Pancreas (tissue), 10 donors: ENCODE measurements at places on chromosomes 2 and 18. TPM values are rescaled to one million over a fixed set of nuclear protein-coding genes. Genes with fewer than 3 reads are reported as not detected.
A peak's percentile ranks its signal among the peaks of the same experiment; 100 is the strongest.

Gene TUBA3E
- total RNA-seq, result not detected

Gene GPC1
- 16.2 TPM for total RNA-seq

- no peak for DNase-seq
These were observed 28.3 kb upstream of the KLHL29 start for GRCh38 chr2:23356711-23357110.

GRCh38 chr18:25298853-25299274 is 53.1 kb downstream of the ZNF521 start:
- DNase-seq, result no peak

DNA sequence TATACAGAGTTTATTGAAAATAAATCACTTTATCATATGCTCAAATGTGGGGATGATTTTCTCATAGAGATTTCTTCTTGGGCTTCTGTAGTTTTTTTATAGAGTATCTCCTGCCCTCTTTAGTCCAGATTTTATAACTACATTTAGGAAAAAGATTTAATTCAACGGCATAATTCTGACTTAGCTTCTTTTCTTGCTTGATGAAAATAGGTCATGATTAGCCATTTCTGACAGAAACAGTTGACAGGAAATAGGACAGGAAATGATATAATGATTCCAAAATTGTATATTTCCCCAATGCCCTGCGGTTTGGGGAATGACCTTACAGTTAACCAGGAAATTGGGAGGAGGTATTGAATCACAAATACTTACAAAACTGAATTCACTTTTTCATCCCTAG is 1531.9 kb upstream of the ACVR2A start:
- no peak for DNase-seq

DNA sequence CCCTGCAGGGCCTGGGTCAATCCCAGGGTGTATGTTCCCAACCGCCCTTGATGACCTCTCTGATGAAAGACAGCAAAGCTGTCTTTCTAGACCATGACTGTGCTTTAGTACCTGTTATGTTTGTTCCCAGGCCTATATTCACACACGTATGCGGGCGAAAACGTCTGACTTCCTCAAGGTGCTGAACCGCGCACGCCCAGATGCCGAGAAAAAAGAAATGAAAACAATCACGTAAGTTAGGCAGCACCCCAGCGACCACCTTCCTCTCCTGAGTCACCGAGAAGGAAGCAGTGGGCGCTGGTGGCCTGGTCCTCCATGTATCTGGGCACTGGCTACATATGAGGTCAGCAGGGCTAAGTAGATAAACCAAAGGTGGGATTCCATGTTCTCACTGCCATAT is 11.1 kb upstream of the GPBAR1 start:
- no peak for DNase-seq

GRCh38 chr2:1671916-1672315 is 72.4 kb downstream of the PXDN start:
- DNase-seq, result no peak

DNA sequence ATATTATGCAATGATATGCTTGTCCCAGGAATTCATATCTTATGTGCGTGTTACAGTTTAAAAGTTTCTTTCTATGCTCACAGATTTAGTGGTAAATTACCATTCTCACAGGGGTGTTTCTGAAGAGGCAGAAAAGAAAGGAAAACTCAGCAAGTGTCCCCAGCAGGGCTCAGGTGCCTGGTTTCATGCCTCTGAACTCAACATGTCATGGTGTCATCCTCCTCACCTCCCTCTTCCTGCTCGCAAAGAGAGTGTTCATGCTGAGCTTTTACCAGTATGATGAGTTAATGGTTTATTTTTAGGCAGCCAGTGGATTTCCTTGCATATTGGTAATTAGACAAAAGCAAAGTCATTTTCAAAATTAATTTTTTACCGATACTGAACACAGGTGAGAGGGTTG is 492.9 kb upstream of the ZEB2 start:
- no peak for DNase-seq

Gene SNED1
- total RNA-seq, result 8.8 TPM

GRCh38 chr18:8933714-8934284 is 168.7 kb upstream of the NDUFV2 start:
- DNase-seq, result no peak

- DNase-seq, result no peak
These were observed 51.9 kb upstream of the REG3G start for GRCh38 chr2:78973630-78974029.

DNA sequence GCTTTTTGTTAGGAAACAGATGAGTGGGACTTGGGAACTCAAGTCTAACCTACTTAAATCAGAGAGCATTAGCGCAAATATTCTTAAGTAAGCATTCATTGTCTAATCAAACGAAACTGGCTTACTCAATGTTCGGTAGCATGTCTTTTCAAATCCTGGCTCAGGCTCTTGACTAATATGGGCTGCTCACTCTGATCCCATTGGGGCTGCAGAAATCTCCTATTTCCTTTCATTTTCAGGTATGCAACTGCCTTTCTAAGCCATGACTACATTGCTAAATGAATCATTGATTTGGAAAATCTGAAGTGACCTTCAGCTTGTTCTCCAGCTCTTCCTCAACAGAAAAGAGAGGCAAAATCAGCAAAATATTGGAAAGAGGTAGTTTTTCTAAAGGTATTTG is 2084.4 kb upstream of the PIK3C3 start:
- no peak for DNase-seq

GRCh38 chr2:221896505-221897151 is 324.5 kb upstream of the EPHA4 start:
- no peak for DNase-seq

GRCh38 chr18:55290898-55291297 is 297.1 kb downstream of the TCF4 start:
- DNase-seq, result no peak

Gene UGT1A8
- total RNA-seq, result not detected

DNA sequence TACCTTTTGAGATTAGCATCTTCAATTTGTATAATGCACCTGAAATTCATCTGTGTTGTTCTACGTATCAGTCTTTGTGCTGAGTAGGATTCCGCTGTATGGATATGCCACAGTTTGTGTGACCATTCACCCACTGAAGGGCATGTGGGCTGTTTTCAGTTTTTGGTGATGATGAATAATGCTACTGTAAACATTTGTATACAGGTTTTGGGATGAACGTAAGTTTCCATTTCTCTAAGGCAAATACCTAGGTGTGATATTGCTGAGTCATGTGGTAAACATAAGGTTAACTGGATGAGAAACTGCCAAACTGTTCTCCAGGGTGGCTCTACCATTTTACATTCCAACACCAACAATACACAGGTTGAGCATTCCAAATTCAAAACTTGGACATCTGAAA is 35.1 kb downstream of the CABYR start:
- no peak for DNase-seq

Gene IL36G
- not detected for total RNA-seq

- no peak for DNase-seq
These were observed 46.4 kb downstream of the MTA3 start for GRCh38 chr2:42614838-42615237.

DNA sequence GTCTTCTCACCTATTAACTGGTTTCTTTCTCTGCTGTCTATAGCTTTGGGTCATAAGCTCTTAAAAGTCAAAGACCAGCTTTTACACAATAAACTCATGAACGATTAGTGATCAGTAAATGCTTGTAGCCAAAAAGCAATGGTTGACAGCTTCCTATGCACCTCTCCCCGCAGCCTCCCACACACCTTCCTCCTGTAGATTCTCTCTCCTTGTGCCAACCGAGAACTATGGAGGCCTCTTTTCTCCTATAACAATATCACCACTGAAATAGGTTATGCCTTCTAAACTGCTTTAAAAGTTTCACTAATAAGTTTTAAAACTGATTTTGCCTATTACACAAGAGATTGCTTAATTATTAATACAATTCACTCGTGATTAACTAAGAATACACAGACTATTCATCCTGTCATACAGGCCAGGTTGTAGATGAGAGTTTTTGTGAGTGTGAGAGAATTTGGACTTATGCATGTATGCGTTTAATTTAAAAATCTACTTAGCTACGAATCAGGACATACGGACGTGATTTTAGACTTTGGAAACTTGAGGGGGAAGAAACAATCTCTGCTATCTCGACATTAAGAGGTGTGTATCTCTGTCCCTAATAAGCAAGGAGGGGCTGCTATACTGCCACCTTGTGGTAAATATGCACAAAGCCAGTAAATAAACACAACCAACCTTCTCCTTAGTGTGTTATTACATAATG is 229.1 kb upstream of the RBBP8 start:
- no peak for DNase-seq

DNA sequence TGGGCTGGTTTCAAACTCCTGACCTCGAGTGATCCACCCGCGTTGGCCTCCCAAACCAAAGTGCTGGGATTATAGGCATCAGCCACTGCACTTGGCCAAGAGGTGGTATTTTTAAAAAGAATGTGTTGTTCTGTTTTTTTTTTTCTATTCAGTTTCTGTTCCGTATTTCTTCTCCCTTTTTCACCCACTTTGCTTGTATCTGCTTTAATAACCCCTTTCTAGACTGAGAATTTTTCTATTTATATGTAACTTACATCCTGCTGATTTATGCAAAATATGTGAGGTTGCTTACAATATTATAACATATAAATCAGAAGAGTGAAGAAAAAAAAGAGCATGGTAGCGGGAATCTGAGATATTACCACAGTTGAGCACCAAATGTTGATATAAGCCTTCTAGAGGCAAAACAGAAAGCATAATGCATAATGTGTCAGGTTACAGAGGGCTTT is 17.2 kb upstream of the LYPD6B start:
- no peak for DNase-seq

DNA sequence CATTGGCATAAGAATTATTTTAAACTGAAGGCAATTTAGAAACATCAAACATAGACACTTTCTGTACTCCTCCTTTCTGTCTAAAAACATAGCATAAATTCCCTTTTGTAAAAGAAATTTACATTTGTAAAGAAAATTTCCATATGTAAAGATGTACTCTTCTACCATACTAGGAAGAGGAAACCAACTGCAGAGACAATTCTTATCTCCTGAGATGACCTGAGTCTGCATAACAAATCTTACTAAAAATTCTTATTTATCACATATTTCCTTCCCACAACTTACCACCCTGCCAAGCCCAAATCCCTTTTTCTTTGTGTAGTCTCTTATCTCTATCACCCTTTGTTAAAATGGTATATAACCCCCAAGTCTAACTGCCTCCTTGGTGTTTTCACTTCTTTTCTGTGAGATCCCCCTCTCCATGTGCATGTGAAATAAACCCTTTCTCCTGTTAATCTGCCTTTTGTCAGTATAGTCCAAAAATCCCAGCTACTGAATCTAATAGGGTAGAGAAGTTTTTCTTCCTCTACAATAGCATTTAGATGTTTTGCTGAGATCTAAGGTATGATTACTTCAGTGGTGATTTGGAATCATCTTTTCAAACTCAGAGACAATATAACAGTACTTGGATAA is 81.0 kb downstream of the CHN1 start:
- no peak for DNase-seq

DNA sequence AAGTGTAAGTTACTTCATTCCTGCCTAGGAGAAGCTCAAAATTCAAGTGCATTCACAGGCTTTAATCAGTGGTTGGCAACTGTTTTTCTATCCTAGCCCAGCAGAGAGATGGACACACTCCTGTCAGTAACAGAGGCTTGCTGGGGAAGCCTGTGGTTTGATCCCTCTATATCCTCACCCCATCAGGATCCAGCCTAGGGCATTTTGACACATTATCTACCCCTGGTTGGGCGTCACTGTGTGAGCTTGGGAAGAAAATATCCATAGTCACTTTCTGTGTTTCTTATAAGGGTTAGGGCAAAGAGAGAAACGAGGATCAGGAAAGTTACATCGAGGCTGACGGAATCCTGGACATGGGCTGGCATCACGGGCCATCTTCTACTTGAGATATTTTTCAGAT is 10.0 kb downstream of the NT5DC4 start:
- no peak for DNase-seq

GRCh38 chr2:156021146-156022040 is 311.1 kb downstream of the NR4A2 start:
- DNase-seq, result no peak

Gene ATP6V1B1
- total RNA-seq, result 2.6 TPM

DNA sequence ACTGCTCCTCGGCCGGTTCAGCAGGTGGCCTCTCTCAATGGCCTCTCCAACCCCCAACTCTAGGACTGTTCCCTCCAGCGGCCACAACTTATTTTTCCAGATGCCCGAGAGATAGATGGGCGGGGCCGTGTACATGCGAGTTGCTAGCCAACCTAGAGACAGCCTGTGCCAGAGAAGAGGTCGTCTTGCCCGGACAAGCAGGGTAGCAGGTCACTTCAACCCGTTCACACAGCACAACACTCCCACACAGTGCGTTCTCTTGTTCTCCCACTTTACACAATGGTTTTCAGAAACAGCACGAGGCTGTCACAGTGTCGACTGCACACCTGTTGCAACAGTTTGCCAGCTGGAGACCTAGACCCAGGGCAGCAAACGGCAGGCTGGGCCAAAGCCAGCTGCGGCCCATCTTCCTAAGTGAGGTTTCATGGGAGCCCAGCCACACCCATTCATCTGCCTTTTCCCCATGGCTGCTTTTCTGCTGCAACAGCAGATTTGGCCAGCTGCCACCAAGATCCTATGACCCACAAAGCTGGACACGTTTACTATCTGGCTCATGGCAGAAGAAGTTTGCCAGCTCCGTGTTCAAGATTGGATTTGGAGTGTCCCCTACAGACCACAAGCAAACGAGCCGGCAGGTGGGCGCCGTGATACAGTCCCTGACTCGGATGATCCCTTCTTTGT is 7.3 kb upstream of the PRLH start:
- DNase-seq, result no peak

- no peak for DNase-seq
These were observed 386.9 kb downstream of the FIGN start for GRCh38 chr2:163348857-163349380.

DNA sequence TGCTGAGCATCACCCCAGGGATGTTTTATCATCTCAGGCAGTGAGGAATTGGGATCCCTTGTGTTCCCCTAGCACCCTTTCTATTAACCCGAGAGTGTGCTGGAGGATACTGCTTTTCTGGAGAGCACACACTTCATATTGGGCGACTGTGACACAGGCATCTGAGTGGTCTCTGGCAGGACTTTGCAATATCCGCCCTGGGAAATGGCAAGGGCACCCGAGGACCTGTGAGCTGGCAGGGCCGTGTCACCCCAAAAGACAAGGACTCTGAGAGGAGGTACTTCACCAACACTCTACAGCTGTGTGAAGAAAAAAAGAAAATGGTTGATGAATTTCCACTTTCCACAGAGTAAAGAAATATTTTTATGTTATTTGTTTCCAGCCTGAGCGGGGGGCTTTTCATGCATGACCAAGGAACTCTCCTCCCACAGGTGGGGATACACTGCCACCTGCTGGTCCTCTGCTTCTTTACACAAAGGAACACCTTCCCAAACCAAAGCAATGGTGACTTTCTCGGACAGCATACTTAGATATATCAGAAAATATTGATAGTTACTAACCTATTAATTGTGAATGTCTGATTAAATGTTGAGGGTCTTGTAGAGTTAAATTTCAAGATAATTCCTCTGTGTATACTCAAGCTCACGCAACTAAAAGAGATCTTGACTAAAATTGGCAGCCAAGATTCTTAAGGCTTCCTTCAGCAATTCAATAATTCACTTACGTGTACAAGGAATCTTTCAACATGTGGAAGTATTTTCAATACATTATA is 45.9 kb upstream of the REG3G start:
- DNase-seq, result peak; percentile 53
